ENCODE measurements at places on chromosomes 1 and 21.

- no peak for DNase-seq
Observed at GRCh38 chr1:226893936-226894335, 23.5 kb downstream of the PSEN2 start.

GRCh38 chr1:69711190-69711930 is 143.6 kb downstream of the LRRC7 start:
- no peak for DNase-seq

- no peak for DNase-seq
Observed at GRCh38 chr1:89904219-89904980, 83.6 kb downstream of the LRRC8D start.

DNA sequence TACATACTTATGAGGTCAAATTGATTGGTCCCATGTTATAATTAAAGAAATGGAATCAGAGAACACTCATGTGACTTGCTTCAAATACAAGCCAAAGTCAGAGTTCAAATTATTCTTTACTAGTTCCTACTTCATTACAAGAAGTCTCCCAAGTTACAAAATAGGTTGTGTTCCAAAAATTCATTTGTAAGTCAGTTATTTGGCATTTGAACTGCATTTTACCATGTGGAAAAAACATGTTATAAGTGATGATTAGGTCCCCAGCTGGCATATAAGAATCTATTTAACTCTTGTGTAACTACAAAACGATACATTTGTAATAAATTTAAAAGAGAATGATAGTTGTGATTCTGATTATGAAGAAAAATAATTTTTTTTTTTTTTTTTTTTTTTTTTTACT is 124.1 kb downstream of the DISP1 start:
- no peak for DNase-seq

GRCh38 chr1:36199934-36200741 is 24.1 kb upstream of the THRAP3 start:
- no peak for DNase-seq

DNA sequence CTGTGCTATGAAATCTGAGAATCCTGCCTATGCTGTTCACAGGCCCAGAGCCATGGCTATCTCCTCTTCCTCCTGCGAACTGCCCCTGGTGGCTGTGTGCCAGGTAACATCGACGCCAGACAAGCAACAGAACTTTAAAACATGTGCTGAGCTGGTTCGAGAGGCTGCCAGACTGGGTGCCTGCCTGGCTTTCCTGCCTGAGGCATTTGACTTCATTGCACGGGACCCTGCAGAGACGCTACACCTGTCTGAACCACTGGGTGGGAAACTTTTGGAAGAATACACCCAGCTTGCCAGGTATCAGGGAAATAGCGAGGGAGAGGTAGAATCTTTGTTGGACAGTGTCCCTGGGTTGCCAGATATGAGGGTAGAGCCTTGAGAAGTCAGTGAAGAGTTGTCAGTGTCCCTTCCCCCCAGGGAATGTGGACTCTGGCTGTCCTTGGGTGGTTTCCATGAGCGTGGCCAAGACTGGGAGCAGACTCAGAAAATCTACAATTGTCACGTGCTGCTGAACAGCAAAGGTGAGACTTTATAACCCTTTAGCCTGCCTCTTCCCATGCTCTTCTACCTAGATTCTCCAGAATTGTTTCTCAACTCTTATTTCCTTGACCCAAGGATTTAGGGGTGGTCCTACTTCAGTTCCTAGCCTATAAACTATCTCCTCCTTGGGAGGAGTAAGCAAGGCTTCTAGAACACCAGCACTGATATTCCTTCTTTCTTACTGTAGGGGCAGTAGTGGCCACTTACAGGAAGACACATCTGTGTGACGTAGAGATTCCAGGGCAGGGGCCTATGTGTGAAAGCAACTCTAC is 1.4 kb downstream of the NIT1 start:
- DNase-seq = peak; percentile 25

GRCh38 chr1:14568716-14569355 is 29.6 kb upstream of the KAZN start:
- no peak for DNase-seq

DNA sequence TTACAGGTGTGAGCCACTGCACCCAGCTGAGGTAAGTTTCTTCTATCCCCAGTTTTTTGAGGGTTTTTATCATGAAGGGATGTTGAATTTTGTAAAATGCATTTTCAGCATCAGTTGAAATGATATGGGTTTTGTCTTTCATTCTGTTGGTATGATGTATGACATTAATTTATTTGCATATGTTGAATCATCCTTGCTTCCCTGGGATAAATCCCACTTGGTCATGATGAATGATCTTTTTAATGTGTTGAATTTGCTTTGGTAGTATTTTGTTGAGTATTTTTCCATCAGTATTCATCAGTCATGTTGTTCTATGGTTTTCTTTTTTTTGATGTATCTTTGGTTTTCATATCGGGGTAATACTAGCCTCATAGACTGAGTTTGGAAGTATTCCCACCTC is 141.0 kb downstream of the RPS6KC1 start:
- DNase-seq = no peak

- no peak for DNase-seq
Observed at GRCh38 chr1:24903560-24903954, 26.5 kb downstream of the RUNX3 start.

DNA sequence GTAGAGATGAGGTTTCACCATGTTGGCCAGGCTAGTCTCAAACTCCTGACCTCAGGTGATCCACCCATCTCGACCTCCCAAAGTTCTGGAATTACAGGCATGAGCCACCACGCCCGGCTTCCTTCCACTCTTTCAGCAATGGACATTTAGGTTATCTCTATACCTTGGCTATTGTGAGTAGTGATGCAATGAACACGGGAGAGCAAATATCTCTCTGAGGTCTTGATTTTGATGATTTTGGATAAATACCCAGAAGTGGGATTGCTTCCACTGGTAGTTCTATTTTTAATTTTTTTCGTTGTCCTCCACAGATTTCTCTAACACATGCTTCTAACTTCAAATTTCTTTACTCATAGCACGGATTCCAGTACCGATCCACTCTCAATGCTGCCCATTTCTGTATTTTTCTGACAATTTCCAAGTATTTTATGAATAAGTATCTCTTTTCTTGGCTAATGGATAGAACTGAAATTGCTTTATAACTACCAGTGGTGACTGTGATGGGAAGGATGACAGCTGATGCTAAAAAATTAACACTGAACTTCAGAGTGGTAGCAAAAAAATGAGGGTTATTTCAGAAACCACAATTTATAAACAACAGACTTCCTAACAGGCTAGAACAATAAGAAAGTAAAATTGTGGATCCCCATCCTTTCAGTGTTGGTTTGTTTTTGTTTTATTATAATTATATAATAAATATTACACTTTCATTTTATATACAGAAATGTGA is 327.5 kb upstream of the RUNX1 start:
- no peak for DNase-seq

DNA sequence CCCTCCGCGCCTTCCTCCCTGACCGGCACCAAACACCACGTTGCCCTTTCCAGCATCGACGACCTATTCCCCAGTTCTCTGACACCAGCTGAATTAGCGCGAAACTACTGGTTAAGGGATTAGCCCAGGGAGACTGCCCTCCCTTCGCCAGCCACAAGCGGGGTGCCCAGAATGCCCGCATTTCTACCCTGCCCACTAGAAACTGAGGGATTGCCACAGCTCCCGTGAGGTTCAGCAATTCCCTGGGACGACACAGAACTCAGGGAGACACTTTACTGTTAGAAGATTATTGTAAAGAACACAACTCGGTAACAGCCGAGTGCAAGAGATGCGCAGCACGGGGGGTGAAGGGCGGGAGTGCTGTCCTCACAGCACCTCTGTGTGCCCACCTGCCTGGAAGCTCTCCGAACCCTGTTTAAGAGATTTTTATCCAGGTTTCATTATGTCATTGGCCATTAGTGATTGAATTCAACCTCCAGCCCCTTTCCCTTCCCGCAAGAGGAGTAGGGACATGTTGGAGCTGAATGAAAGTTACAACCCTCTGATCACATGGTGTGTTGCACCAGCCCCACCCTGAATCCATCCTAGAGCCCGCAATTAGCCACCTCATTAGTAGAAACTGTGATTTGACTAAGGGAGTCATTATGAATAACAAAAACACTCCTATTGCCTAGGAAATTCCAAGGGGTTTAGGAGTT is 15.8 kb upstream of the RIPPLY3 start:
- DNase-seq = no peak

DNA sequence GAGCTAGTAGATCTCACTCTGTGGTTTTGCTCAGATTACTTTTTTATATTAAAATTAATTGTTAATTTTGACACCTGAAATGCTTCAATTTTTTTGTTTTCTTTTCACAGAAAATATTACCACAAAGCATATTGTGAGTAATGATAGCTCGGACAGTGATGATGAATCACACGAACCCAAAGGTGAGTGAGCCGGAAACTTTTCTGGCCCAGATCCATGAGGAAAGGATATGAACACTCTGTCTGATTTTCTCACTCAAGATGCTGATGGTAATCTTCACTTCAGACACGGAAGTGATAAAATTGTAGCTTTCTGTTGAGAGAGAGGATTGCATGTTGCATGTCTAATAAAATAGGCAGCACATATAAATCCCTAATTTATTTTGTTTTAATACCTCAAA is 121.8 kb downstream of the PLA2G4A start:
- no peak for DNase-seq

DNA sequence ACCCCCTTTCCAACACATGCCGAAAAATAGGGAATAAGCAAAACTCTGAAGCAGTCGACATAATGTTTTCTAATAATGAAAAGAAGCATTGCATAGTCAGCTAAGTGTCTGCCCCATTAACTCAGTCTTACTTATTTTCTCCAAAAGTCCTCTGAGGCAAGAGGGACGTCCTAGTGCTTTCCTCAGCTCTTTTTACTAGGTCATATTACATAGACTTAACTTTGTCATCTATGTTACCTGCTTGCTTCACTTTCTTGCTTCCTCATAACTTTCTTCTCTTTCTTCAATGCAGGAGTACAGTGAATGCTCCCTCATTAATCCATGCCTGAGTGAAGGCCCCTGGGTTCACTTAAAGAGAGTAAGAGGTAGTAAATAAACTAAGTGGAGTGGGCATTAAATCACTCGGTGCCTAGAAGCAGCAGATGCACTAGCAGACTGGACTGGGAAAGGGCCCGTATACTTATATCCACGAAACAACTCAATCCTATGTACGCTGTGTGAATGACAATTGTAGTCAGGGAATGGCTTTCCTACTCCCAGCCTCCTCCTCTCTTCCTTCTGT is 210.5 kb upstream of the SPAG17 start:
- DNase-seq = no peak

- no peak for DNase-seq
Observed at GRCh38 chr1:70760154-70760553, 287.5 kb downstream of the PTGER3 start.

- DNase-seq = no peak
Observed at GRCh38 chr1:212531796-212532195, 76.8 kb upstream of the ATF3 start.

GRCh38 chr1:208243967-208244916 is at the start of gene PLXNA2:
PLXNA2 (minus strand) TSS chr1:208244384; CDS start chr1:208217922, 26,462 bp downstream.
- peak; percentile 79 for DNase-seq

GRCh38 chr1:234659538-234659937 is 49.6 kb upstream of the IRF2BP2 start:
- DNase-seq = no peak

DNA sequence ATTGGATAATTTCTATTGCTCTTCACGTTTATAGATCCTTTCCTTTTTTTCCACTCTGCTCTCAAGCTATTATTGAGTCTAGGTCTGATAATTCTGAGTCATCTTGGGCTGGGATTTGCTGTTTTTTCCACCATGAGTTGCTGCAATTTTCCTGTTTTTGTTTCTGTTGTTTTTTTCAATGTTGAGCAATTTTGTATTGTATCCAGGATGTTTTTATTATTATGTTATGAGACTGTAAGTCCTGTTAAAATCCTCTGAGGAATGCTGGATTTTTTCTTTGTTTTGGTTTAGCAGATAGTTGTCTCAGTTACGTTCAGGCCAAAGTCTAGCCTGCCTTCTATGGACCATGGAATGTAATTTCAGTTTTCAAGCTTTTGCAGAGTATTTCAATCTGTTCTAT is 13.0 kb upstream of the SLC35A3 start:
- no peak for DNase-seq

GRCh38 chr1:99754697-99755096 is 11.7 kb downstream of the FRRS1 start:
- no peak for DNase-seq

DNA sequence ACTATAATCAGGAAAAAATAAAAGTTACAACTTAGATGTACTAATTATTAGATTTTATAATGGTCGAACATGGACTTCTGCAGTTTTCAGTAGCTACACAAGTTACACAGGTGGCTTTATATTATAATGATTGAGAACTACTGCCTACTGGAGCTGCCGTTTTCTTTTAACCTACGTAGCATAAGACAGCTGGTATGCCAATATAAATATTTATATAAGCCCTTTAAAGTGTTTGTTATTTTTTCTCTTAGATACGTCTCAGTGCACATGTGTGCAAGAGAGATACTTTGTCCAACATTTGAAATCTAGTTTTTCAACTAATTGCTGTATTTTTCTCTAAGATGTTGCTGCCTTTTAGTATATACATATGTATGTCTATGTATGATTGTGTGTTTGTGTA is 42.4 kb downstream of the PDC start:
- no peak for DNase-seq

DNA sequence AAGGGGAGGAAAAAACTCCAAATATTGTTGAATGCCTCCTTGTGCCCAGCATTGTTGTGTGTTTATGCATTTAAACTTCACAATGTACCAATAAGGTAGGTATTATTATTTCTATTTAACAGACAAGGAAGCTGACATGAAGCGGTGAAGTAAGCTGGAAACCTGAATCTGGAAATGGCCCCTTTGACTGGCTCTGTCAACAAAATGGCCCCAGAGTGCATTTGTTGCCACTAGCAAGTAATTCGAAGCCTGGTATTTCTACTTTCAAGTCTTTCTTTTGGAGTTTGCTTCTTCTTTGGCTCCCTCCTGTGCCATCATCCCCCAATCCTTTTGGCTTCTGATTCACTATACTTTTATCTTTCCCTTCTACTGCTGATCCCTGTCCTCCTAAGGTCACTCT is 23.1 kb downstream of the CRYZL1 start:
- no peak for DNase-seq

DNA sequence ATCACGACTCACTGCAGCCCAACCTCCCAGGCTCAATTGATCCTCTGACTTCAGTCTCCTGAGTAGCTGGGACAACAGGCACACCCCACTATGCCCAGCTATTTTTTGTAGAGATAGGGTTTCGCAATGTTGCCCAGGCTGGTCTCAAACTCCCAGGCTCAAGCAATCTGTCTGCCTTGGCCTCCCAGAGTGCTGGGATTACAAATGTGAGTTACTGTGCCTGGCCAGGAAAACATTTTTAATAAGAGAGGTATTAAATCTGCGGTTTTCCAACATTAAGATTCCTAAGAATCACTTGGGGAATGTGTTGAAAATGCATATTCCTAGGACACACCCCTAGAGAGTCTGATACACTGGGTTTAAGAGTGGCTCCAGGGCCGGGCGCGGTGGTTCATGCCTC is 8.7 kb downstream of the CSF1 start:
- DNase-seq = no peak

All from WTC11 (cell line).